CD4-positive, alpha-beta T cell (primary cell): ENCODE measurements at places on chromosomes 5 and 9.

- no peak overlapping the region for H3K27ac ChIP-seq
- H3K36me3 ChIP-seq = no peaks in the 10 kb centered on the region
- H3K4me1 ChIP-seq = no peaks in the 10 kb centered on the region
- no peak overlapping the region for H3K4me3 ChIP-seq
Measured at GRCh38 chr5:172437445-172438318, 16.6 kb downstream of the SH3PXD2B start.

DNA sequence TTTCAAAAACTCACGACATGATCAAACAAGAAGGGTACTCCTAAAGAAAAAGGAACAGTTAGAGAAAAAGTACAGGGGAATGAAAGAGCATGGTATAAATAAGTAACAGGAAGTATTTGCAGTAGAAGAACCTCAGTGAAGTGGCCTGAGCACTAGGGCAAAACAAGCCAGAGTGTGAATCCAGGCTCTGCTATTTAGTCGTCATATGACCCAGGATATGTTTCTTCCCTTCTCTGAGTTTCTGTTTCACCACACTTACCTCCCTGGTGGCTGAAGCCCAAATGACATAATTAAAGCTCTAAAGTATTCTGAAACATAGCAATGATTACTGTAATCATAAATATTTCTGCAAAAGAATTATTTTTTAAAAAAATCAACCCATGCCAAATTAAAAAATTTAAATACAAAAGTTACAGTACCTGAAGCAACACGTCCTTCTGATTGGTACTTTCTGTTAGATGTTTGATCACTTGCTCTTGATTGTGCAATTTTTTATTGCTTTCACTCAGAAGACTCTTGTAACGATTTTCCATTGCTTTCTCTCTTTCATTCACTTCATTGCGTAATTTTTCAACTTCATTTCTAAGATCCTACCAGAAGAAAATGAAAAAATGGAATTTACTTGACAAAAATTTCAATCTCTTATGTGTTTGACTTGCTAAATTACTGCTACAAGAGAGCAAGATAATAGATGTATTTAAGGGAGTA lies 88.9 kb downstream of the CDK5RAP2 start:
- H3K4me1 ChIP-seq = no peaks in the 10 kb centered on the region
- peaks cover 35% of the 10 kb centered on the region for H3K36me3 ChIP-seq
- H3K27ac ChIP-seq = no peak overlapping the region
- no peaks in the 10 kb centered on the region for H3K27me3 ChIP-seq
- no peak overlapping the region for H3K4me3 ChIP-seq

DNA sequence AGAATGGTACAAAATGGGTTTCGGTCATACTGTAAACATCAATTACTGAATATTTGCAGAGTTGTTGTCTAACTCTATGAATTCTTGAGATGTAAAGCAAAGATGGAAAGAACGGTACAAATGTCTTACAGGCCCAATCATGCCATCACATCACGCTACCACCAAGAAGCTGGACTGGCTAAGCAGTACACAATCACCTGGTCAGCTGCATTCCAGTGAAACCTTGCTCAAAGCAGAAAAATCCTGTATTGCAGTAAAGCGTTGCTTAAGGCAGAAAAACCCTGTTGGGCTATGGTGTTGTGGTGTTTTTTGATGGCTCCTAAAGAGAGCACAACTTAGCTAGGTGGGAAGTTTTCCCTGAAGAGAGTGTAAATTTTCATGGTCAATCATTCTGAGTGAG lies 112.6 kb upstream of the RASA1 start:
- H3K27me3 ChIP-seq = no peaks in the 10 kb centered on the region
- H3K36me3 ChIP-seq = no peaks in the 10 kb centered on the region
- no peak overlapping the region for H3K27ac ChIP-seq
- DNase-seq = no peak
- H3K4me1 ChIP-seq = no peaks in the 10 kb centered on the region

- peaks cover 9% of the 10 kb centered on the region for H3K4me1 ChIP-seq
- peak overlapping the region; percentile 12 for H3K4me3 ChIP-seq
- no peaks in the 10 kb centered on the region for H3K36me3 ChIP-seq
- peak; percentile 17 for DNase-seq
- no peaks in the 10 kb centered on the region for H3K27me3 ChIP-seq
Measured at GRCh38 chr9:114958021-114958843, 27.8 kb upstream of the TNFSF8 start.

GRCh38 chr5:135024956-135025729 lies 8.9 kb downstream of the PITX1 start:
- peaks cover 32% of the 10 kb centered on the region for H3K27me3 ChIP-seq
- DNase-seq = no peak
- no peaks in the 10 kb centered on the region for H3K36me3 ChIP-seq
- H3K27ac ChIP-seq = no peak overlapping the region

GRCh38 chr5:5103245-5103644 lies 36.9 kb upstream of the ADAMTS16 start:
- no peaks in the 10 kb centered on the region for H3K36me3 ChIP-seq
- H3K4me3 ChIP-seq = no peak overlapping the region
- H3K4me1 ChIP-seq = no peaks in the 10 kb centered on the region
- no peak for DNase-seq

GRCh38 chr5:174798551-174798951 lies 74.2 kb downstream of the MSX2 start:
- peaks cover 2% of the 10 kb centered on the region for H3K27me3 ChIP-seq
- no peak overlapping the region for H3K27ac ChIP-seq
- no peak overlapping the region for H3K4me3 ChIP-seq
- DNase-seq = no peak
- H3K4me1 ChIP-seq = peaks cover 4% of the 10 kb centered on the region

GRCh38 chr9:111065414-111065813 lies 27.1 kb upstream of the LPAR1 start:
- no peak overlapping the region for H3K4me3 ChIP-seq
- DNase-seq = no peak
- no peaks in the 10 kb centered on the region for H3K4me1 ChIP-seq
- no peak overlapping the region for H3K27ac ChIP-seq

- DNase-seq = no peak
- H3K4me3 ChIP-seq = no peak overlapping the region
- H3K36me3 ChIP-seq = no peaks in the 10 kb centered on the region
- H3K27ac ChIP-seq = no peak overlapping the region
- H3K27me3 ChIP-seq = no peaks in the 10 kb centered on the region
Measured at GRCh38 chr9:8070779-8071444, 271.3 kb upstream of the DMAC1 start.

- no peaks in the 10 kb centered on the region for H3K4me1 ChIP-seq
- H3K36me3 ChIP-seq = no peaks in the 10 kb centered on the region
- H3K4me3 ChIP-seq = no peak overlapping the region
- no peak overlapping the region for H3K27ac ChIP-seq
- no peaks in the 10 kb centered on the region for H3K27me3 ChIP-seq
Measured at GRCh38 chr9:2337131-2337530, 284.5 kb upstream of the VLDLR start.

GRCh38 chr5:9265441-9266287 lies 280.2 kb downstream of the SEMA5A start:
- no peak overlapping the region for H3K27ac ChIP-seq
- DNase-seq = no peak
- H3K4me1 ChIP-seq = no peaks in the 10 kb centered on the region
- H3K27me3 ChIP-seq = no peaks in the 10 kb centered on the region
- no peak overlapping the region for H3K4me3 ChIP-seq
- no peaks in the 10 kb centered on the region for H3K36me3 ChIP-seq

DNA sequence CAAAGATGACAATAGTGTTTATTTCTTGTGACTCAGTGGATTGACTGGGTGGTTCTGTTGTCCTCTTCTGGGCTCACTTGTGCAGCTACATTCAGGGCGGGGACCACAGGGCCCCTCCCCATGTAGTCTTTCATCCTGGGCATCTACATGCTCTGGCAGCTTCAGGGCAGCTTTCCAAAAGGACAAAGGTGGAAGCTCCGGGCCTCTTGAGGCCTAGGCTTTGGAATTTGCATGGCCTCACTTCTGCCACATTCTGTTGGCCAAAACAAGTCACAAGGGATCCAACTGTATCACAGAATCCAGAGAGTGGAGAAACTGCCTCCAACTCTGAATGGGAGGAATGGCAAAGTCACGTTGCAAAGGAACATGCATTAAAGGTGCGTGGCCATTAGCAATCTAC lies 64.3 kb downstream of the ARHGAP26 start:
- no peaks in the 10 kb centered on the region for H3K27me3 ChIP-seq
- H3K4me1 ChIP-seq = no peaks in the 10 kb centered on the region
- no peak for DNase-seq
- H3K4me3 ChIP-seq = no peak overlapping the region

DNA sequence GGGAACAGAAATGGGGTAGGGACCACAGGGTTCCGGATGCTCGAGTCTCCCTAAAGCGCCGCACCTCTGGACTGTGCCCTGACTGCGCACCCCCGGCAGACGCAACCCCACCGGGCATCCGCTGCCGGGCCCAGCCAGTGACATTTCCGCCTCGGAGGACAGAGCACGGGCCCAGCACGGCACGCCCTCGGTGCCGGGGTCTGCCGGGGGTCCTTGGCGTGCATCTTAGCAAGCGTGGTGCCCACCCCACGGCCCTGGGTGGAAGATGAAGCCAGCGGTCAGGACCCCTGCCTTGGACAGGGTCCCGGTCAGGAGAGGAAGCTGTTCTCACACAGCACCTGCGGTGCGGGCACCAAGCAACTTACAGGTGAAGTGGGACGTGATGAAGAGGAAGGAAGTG lies 7.1 kb downstream of the INPP5E start:
- H3K36me3 ChIP-seq = peaks cover 23% of the 10 kb centered on the region
- no peak overlapping the region for H3K4me3 ChIP-seq
- no peak for DNase-seq
- no peaks in the 10 kb centered on the region for H3K27me3 ChIP-seq
- H3K4me1 ChIP-seq = peaks cover 17% of the 10 kb centered on the region
- H3K27ac ChIP-seq = no peak overlapping the region

GRCh38 chr5:95884017-95884325 lies 61.4 kb upstream of the GLRX start:
- H3K4me1 ChIP-seq = no peaks in the 10 kb centered on the region
- no peaks in the 10 kb centered on the region for H3K27me3 ChIP-seq
- DNase-seq = no peak
- no peak overlapping the region for H3K4me3 ChIP-seq
- H3K27ac ChIP-seq = no peak overlapping the region

- no peaks in the 10 kb centered on the region for H3K4me1 ChIP-seq
- no peaks in the 10 kb centered on the region for H3K27me3 ChIP-seq
- H3K4me3 ChIP-seq = no peak overlapping the region
- DNase-seq = no peak
- H3K36me3 ChIP-seq = no peaks in the 10 kb centered on the region
Measured at GRCh38 chr5:168740092-168740800, 161.1 kb upstream of the PANK3 start.

- H3K36me3 ChIP-seq = no peaks in the 10 kb centered on the region
- DNase-seq = no peak
- H3K27me3 ChIP-seq = peaks cover 12% of the 10 kb centered on the region
- H3K4me1 ChIP-seq = no peaks in the 10 kb centered on the region
- H3K27ac ChIP-seq = no peak overlapping the region
- H3K4me3 ChIP-seq = no peak overlapping the region
Measured at GRCh38 chr9:134858051-134858841, 22.4 kb upstream of the FCN2 start.

GRCh38 chr5:96315431-96315830 lies 117.6 kb downstream of the PCSK1 start:
- no peak overlapping the region for H3K27ac ChIP-seq
- no peaks in the 10 kb centered on the region for H3K36me3 ChIP-seq
- no peaks in the 10 kb centered on the region for H3K4me1 ChIP-seq

DNA sequence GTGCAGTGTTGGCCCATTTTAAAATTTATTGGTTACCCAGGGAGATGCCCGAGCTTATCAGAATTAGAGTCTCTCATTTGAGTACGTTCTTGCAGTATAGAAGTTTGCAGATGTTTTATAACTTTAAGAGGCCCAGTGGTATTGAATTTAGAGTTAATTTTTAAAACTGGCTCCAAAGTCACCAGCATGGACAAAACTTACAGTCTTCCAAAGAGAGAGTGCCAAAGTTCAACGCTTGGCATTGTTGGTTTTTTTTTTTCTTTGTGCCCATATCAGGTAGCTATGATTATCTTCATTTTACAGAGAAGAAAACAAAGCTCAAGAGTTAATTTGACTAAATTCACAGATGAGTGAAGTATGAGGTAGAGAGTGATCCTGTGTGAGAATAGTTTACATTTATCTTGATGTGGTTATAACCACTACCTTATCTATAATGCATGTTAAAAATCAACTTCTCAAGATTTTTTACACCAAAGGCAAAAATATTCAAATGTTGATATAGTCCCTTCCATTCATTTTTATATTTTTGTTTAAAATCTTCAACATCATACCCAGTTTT lies 273.7 kb upstream of the DMRT1 start:
- H3K36me3 ChIP-seq = no peaks in the 10 kb centered on the region
- H3K4me3 ChIP-seq = no peak overlapping the region
- H3K4me1 ChIP-seq = no peaks in the 10 kb centered on the region
- H3K27ac ChIP-seq = no peak overlapping the region
- DNase-seq = no peak
- peaks cover 2% of the 10 kb centered on the region for H3K27me3 ChIP-seq

GRCh38 chr9:93357649-93358048 lies 93.8 kb upstream of the FAM120A start:
- DNase-seq = no peak
- no peaks in the 10 kb centered on the region for H3K4me1 ChIP-seq

- H3K36me3 ChIP-seq = no peaks in the 10 kb centered on the region
- no peak overlapping the region for H3K4me3 ChIP-seq
- H3K27ac ChIP-seq = no peak overlapping the region
- no peak for DNase-seq
- no peaks in the 10 kb centered on the region for H3K27me3 ChIP-seq
Measured at GRCh38 chr9:27627188-27627564, 53.9 kb upstream of the C9orf72 start.

- H3K4me3 ChIP-seq = no peak overlapping the region
- H3K4me1 ChIP-seq = no peaks in the 10 kb centered on the region
- no peaks in the 10 kb centered on the region for H3K36me3 ChIP-seq
- no peak overlapping the region for H3K27ac ChIP-seq
- no peaks in the 10 kb centered on the region for H3K27me3 ChIP-seq
Measured at GRCh38 chr5:122500245-122501088, 188.4 kb downstream of the SNCAIP start.

- H3K36me3 ChIP-seq = no peaks in the 10 kb centered on the region
- no peak for DNase-seq
- no peak overlapping the region for H3K27ac ChIP-seq
Measured at GRCh38 chr5:125149527-125149926, 403.1 kb upstream of the ZNF608 start.

GRCh38 chr5:175264406-175264805 lies 179.6 kb downstream of the DRD1 start:
- no peak overlapping the region for H3K27ac ChIP-seq
- H3K36me3 ChIP-seq = no peaks in the 10 kb centered on the region
- H3K27me3 ChIP-seq = no peaks in the 10 kb centered on the region
- H3K4me1 ChIP-seq = no peaks in the 10 kb centered on the region

DNA sequence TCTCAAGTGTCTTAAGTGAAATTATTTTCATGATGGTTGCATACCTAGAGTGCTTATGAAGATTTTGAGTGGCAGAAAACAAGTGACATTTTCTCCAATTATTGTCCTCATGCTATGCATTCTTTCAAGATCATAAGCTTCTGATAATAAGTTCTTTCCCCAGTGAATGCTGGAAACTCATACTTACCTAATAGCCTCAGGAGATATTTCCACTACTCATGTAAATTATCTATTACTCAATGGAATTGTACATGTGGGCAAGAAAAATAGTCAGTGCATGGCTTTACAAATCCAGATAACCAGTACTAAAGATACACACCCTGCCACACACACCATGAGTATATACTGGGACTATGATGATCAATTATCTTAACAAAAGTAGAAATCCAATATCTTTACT lies 1219.4 kb upstream of the C9orf72 start:
- DNase-seq = no peak
- H3K4me3 ChIP-seq = no peak overlapping the region
- H3K27ac ChIP-seq = no peak overlapping the region
